ENCODE measurements at places on chromosomes 3 and 15.

- DNase-seq, result no peak
Measured at GRCh38 chr15:31464216-31465082, 137.8 kb downstream of the KLF13 start.

DNA sequence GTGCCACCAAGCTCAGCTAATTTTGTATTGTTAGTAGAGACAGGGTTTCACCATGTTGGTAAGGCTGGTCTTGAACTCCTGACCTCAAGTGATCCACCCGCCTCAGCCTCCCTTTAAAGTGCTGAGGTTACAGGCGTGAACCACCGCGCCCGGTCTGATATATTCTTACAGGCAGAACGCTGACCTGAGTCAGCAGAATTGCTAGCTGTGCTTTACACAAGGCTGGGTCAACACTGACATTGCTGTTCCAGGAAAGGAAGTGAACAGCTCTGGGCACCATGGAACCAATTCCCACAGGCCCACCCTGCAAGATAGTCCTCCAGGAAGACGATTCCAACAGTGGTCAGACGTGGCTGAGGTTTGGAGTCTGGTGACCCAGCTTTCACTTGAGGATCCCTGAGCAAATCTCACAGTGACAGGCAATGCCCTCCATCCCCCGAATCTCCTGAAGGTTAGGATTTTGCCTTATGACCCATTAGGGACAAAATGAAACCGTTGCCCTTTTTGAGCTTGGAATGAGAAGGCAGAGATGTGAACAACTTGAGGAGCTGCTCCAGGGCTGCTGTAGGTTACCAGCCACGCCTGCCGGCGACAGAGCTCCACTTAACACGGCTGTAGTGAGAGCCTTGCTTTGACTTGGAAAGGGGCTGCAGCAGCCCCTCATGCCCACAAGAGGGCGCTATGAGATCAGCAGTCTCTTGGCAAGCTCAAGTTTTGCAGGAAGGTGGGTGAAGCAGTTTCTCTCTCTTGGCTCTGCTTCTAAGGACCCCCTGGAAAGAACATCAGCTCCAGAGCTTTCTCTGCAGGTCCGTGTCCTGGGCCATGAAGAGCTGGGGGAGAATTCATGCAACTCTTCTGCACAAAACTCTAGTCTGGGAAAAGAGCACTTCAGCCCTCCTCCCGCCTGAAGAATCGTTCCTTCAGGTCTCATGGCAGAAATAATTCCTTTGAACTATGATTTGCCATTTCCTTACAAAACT lies 74.1 kb downstream of the SENP2 start:
- DNase-seq, result peak; percentile 88

GRCh38 chr3:72134989-72135451 lies 350.1 kb upstream of the PROK2 start:
- no peak for DNase-seq

GRCh38 chr3:194840661-194841514 lies 155.2 kb downstream of the FAM43A start:
- DNase-seq, result no peak

- no peak for DNase-seq
Measured at GRCh38 chr15:91559066-91559465, 294.4 kb upstream of the SLCO3A1 start.

GRCh38 chr15:63827113-63827512 lies 6.6 kb downstream of the HERC1 start:
- no peak for DNase-seq

GRCh38 chr3:175356899-175357324 lies 497.8 kb downstream of the NAALADL2 start:
- DNase-seq, result no peak

DNA sequence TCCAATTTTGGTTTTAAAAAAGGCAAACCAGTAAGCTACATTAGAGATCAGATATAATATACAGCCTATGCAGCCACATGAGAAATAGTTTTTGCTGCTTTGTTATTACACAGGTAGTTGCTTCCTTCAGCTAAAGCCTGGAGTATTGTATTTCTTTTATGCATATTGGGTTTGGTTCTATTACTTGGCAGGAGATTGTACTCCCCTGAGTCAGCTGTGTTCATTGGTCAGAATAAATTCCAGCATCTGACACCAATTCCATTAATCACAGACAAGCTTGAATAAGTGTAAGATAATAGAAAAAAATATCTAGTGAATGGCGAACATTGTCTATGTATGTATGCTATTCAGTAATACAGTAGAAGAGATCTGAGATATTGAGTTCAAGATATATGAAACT lies 26.1 kb upstream of the ZCWPW2 start:
- no peak for DNase-seq

DNA sequence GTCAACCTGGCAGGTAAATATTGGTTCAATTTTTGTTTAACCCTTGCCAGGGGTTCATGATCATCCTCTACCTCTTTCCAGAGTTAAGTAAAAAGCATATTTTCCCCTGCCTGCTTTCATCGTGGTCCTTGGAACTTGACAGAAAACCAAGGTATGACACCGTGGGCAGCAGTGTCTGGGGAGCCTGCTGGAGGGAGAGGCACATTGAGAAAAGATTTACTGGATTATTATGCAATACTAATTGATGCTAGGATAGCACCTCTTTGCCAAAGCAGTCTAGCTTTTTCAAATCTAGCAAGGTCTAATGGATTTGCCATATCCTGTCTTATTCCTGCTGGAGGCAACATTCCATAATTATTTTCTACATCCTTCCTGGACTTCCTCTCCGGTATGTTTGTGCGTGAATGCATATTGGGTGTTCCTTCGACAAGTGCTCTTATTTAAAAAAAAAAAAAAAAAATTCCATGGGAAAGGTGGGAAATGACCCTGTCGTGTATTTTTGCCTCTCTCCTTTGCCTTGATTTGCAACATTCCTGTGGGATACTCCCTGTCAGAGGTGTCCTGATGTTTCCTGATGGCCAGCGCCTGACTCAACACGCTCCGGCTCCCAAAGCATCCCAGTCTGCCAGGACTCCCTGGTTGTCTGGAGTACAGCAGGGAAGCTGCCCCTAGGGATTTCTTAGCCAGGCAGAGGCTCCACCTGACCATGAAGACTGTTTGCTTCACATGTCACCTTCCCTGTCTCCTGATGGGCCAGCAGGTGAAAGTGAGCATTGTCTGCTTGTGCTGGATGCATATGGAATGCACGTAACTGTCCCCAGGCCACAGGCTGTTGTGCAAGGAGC lies 6.3 kb downstream of the BHLHE40 start:
- no peak for DNase-seq

All from D341Med (cell line).